ENCODE measurements at places on chromosomes 5 and 9.

- DNase-seq: no peak
Observed at GRCh38 chr5:175344331-175345195, 99.4 kb downstream of the DRD1 start.

GRCh38 chr5:79418276-79418675, 95.7 kb downstream of the HOMER1 start:
- DNase-seq: no peak

GRCh38 chr5:168587987-168588386, 8.8 kb upstream of the PANK3 start:
- DNase-seq: no peak

DNA sequence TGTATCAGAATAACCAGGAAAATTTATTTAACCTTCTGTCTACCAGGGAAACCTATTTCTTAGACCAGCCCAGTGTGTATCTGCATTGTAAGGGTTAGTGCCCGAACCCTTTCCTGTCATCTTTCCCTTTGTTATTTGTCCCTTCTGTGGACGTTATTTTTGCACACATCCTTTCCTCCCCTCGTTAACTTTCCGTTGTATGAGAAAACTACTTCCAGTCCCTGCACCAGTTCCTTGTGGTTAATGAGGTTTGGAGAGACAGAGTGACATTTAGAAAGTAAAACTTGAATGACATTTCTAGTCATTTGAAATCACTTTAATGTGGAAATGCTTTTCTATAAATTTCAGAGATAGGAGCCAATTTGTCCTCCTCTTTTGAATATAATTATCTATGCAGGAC, 4.3 kb upstream of the IFNB1 start:
- no peak for DNase-seq

DNA sequence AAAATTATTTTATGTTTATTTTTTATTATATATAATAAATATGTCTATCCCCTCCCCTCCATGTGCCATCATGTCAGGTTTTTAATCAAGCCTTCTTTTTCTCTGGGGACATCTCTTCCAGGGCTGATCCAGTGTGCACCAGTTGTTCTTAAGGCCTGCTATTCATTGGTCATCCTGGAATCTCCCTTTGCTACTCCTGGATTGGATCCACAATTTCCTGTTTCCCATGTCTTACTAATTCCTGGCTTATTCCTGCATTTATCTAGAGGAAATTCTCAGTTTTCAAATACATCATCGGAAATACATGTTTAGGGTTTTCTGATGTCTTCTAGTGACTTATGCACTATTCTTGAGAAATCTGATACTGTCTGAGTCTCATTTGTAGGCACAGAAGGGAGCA, 56.8 kb downstream of the ANGPTL2 start:
- DNase-seq: no peak

- DNase-seq: no peak
Observed at GRCh38 chr5:144076521-144077083, 93.9 kb downstream of the YIPF5 start.

GRCh38 chr5:33611877-33612276, 171.1 kb downstream of the TARS1 start:
- no peak for DNase-seq

DNA sequence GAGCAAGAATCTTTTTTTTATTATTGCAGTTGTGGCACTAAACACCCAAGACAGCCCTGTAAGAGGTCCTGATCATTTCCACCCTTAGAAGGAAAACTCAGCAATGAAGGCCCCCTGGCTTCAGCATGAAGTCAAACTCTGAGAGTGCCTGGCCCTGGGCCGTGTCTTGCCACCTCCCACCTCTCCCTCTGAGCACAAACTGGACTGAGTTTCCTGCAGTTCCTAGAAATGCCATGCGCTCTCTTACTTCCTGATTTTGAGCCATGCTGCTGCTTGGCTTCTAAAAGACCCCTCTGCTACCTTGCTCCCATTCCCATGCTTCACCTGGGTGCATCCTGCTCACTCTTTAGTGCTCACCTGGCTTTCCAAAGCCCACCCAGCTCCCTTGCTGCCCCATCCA, 140.4 kb upstream of the KLF9 start:
- DNase-seq: no peak

DNA sequence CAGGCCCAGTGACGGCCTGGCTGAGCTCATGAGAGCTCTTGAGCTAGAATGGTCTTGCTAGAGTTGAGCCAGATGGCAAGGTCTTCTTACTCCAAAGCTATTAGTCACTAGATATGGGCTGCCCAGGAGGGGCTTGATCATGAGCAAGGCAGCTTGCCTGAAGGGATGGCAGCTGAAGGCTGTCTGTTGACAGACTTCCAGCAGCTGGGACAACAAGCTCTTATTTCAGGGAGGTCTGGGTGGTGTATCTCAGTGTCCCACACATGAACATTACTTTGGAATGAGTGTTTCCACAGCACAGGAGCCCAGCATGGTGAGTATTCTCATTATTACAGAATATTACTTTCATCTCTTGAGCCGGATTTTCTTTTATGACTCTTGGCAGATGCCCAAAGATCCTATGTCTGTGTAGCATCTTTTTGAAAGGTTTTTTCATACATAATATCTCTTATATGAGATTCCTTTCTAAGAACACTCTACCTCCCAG, 414.1 kb downstream of the ARHGEF28 start:
- no peak for DNase-seq

DNA sequence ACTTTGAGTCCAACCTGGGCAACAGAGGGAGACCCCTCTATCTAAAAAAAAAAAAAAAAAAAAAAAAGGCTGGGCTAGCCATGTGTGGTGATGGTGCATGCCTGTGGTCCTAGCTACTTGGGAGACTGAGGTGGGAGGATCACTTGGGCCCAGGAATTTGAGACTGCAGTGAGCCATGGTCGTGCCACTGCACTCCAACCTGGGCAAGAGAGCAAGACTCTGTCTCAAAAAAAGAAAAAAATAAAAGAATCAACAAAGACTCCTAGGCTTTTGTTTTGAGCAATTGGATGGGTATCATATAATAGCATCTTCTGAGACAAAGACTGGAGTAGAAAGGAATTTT, 481.7 kb upstream of the PAPPA start:
- no peak for DNase-seq

GRCh38 chr5:53069626-53070025, 39.9 kb downstream of the MOCS2 start:
- no peak for DNase-seq

DNA sequence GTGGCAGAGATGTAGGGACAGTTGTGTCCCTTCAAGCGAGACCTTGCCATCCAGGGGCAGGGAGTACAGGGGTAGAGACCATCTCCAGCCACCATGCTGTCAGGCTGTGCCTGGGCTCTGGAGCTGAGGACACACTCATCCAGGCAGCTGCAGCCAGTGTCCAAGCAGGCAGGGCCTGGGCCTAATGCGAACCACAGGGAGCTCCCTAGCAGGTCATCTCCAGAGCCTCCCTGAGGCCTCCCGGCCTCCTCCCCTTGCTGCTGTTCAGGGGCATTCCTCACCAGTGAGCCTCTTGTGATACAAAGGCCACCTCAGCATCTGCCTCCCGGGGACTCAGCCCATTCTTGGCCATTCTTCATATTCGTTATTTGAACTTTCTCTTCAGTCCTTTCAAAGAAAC, 35.0 kb downstream of the TPPP start:
- no peak for DNase-seq

GRCh38 chr5:27315363-27316270, 277.2 kb upstream of the CDH9 start:
- no peak for DNase-seq

GRCh38 chr5:174532455-174533453, 191.6 kb upstream of the MSX2 start:
- DNase-seq: no peak

- DNase-seq: no peak
Observed at GRCh38 chr9:134708672-134709038, 67.1 kb downstream of the COL5A1 start.

DNA sequence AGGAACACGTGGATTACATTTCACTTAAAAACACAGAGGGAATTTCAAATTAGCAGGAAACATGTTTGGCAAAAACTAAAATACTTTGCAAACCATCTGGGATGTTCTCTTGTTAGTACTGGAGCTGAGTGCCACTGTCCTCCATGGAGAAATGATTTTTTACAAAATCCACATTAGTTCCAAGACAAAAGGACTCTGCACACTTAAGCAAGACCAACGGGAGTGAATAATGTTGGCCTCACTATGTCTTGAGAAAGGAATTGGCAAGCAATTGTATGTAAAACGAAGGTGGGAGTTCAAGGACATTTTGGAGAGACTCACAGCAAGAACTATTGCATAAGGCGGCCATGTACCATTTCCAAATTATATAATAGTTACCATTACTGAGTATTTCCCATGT, 547.5 kb downstream of the EBF1 start:
- DNase-seq: no peak

- DNase-seq: no peak
Observed at GRCh38 chr5:345404-346195, 24.1 kb downstream of the AHRR start.

GRCh38 chr5:93246090-93246855, 334.7 kb downstream of the NR2F1-AS1 start:
- DNase-seq: no peak

GRCh38 chr5:35736280-35736679, 118.6 kb downstream of the SPEF2 start:
- no peak for DNase-seq

DNA sequence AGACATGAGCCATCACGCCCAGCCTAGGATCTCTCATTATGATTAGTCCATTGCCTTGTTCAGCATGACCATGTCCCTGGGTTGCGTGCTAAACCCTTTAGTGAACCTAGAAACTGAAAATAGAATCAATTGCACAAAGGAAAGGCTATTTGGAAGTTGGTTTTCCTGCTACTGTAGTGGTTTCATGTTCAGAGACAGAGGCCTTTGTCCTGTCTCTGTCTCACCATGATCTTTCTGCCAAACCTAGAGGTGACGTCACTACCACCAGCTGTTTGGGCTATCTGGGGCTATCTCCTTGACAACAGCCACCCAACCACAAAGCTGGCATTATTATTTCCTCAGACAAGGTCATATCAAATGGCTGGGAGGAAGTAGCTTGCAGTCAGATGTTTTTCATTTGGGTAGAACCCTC, 4.0 kb upstream of the CDK5RAP2 start:
- peak; percentile 36 for DNase-seq

DNA sequence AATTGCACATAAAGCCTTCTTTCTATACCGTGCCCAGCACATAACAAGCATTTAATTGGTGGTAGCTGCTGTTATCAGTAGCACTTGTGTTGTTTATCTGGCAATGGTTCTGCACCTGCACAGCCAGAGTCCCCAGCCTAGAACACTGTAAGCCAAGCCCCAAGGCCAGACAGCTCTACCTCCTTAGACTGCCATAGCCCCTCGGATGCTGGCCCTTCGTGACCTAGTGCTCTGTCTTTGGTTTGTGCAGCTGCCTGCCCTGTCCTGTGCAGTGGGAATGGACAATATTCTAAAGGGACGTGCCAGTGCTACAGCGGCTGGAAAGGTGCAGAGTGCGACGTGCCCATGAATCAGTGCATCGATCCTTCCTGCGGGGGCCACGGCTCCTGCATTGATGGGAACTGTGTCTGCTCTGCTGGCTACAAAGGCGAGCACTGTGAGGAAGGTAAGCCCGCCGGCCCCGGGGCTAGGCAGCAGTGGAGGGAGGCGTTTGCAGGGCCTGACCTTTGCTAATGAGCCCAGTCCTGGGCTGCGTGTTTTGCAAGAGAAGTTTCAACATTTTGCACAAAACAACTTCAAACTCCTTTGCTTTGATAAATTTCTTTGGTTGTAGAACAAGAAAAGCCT, 173.3 kb upstream of the WWC1 start:
- DNase-seq: no peak

DNA sequence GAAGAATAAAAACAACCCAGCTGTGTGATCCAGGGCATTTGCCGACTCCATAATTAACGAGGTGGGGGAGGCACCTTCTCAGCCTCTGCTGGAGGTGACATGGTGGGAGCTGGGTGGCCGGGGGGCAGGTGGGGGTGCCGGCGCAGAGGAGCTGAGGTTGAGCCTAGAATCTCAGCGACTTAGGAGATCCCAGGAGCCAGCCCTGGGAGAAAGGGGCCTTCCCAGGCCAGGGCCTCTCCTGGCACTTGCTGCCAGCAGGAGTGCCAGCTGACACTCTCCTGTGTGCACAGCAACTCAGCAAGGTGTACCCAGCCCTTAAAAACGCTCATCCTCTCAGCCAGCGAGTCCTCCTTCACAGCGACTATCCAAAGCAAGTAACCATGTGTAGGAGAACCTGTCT, 62.8 kb upstream of the FCN1 start:
- DNase-seq: no peak

- DNase-seq: no peak
Observed at GRCh38 chr5:78795757-78796156, 147.2 kb upstream of the LHFPL2 start.

DNA sequence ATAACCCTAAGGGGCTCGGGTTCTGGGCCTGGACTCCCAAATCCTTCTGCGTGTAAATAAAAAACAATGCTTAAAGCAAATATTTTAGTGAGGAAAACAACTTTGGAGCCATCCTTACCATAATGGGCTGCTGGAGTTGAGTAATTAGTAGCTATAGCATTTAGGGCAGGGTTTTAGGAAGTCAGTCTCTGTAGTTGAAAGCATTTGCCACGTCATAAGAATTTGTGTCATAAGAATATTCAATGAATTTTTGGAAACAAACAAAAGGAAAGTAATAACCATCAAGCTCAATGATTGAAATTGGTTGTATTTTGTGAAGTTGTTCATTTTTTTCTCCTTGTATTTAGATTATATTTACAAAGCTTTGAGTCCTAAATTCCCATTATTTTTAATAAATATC, 114.8 kb upstream of the ELL2 start:
- DNase-seq: no peak

DNA sequence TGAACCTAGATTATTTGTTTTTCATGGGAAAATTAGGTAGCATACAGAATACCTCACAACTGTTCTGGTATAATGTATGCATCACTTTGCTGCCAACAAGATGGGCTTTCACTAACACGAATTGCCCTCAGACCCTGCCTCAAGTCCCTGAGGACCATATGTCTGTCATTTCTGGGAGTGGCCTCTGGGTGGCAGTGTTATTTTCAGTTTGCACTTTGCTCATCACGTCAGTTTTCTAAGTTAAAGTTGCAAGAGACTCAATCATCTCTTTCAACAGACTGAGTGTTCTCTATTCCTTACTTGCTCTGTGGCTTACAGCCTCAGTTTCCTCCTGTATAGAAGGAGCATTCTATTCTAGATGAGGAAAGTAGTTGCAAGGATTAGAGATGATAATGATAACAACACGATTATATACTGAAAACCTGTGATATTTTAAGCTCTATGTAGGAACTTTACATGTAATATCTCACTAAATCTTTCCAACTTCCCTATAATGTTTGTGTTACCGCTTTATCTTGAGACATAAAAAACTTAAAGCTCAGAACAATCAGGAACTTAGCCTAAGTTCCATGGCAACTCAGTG, 55.7 kb downstream of the TSSK1B start:
- peak; percentile 50 for DNase-seq

GRCh38 chr9:131214876-131215275, 61.4 kb downstream of the FAM78A start:
- no peak for DNase-seq

- no peak for DNase-seq
Observed at GRCh38 chr5:377326-377981, 55.9 kb downstream of the AHRR start.

GRCh38 chr5:72770266-72770665, 46.2 kb upstream of the TNPO1 start:
- no peak for DNase-seq

All from effector memory CD8-positive, alpha-beta T cell (primary cell).